ENCODE measurements at places on chromosomes 7 and 10. TPM values are rescaled to one million over a fixed set of nuclear protein-coding genes. Genes with fewer than 3 reads are reported as not detected.

The MARVELD1 gene
- 27.6 TPM for total RNA-seq

DNA sequence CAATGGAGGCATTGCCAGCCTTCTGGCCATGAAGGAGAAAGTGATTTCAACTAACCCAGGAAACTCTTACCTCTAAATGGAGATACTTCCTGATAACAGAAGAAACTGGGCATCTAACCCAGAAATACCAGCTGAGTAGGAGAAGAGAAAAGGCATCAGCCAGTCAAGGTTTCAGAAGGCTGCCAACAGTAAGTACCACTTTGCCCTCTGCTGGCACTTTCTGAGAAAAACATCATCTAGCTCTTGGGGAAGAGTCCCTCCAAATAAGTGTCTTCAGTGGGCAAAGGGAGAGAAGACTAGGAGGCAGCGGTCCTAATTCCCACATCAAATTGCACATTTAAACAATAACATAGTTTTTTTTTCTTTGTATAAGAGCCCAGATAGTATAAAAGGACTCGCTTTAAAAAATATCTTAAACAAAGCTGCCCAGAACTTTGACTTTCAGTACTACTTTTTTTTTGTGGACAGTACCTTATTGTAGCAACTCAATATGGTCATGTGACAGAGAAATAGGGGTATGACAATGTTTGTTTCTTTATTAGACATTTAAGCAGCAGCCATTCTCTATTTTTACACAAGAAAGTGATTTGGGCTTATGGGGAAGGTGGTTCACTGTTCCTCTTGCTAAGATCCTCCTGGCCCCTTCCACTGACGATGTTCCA, 157.3 kb downstream of the CTTNBP2 start:
- no peaks in the 10 kb centered on the region for H3K27me3 ChIP-seq
- no peaks in the 10 kb centered on the region for H3K4me1 ChIP-seq
- peak; percentile 29 for DNase-seq
- no peaks in the 10 kb centered on the region for H3K36me3 ChIP-seq
- H3K27ac ChIP-seq: no peak overlapping the region

GRCh38 chr10:50540069-50540825, 83.5 kb downstream of the SGMS1 start:
- H3K36me3 ChIP-seq: no peaks in the 10 kb centered on the region
- DNase-seq: no peak

GRCh38 chr10:59331661-59332060, 30.7 kb downstream of the FAM13C start:
- H3K4me1 ChIP-seq: peaks cover 4% of the 10 kb centered on the region
- no peak for DNase-seq
- no peaks in the 10 kb centered on the region for H3K27me3 ChIP-seq
- H3K27ac ChIP-seq: no peak overlapping the region
- no peaks in the 10 kb centered on the region for H3K36me3 ChIP-seq

DNA sequence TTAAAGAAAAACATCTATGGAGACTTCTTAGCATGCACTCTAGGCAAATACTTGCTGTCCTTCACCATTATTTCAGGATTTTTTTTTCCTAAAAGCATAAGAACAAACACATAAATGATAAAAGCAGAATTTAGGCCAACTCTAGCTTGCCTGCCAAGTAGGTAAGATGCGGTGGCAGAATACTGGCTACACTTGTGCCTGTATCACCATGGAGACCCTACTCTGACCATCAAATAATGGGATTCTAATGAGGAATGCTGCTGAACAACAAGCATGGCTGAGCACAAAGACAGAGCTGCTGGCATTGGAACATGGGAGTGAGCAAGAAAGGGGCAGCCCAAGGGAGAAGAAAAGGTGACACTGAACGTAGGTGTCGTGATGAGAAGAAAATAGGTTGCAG, 18.5 kb upstream of the TAS2R40 start:
- no peak for DNase-seq
- H3K27me3 ChIP-seq: no peaks in the 10 kb centered on the region
- no peak overlapping the region for H3K27ac ChIP-seq
- no peak overlapping the region for H3K4me3 ChIP-seq
